ENCODE measurements at places on chromosomes 3 and 15. TPM values are rescaled to one million over a fixed set of nuclear protein-coding genes. Genes with fewer than 3 reads are reported as not detected.

GRCh38 chr3:58386626-58387365 lies 46.8 kb downstream of the PDHB start:
- no peak for DNase-seq

DNA sequence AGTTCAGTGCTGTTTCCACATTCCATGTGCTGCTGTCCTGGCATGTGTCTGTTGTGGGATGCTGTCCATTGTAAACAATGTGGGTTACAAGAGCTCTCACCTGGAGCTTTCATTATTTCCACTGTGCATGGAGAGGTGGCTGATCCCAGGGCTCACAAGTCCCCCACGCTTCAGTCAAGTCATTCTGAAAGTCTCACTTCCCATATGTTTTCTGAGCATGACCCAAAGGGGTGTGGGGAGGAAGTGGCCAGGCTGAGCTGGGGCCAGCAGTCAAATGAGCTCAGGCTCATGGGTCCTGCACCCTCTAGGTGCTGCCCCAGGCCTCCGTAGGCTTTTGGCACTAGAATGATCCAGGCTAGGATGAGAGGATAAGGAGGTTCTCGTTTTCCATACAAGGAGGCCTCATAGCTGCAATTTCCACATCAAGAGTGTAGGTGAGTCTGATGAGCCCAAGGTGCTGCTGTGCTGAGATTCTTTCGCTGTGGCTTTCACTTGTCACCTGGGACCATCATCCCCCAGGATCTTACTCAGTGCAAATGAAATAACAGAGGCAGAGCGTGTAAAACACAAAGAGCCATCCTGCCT lies 22.0 kb downstream of the STARD5 start:
- DNase-seq = no peak

DNA sequence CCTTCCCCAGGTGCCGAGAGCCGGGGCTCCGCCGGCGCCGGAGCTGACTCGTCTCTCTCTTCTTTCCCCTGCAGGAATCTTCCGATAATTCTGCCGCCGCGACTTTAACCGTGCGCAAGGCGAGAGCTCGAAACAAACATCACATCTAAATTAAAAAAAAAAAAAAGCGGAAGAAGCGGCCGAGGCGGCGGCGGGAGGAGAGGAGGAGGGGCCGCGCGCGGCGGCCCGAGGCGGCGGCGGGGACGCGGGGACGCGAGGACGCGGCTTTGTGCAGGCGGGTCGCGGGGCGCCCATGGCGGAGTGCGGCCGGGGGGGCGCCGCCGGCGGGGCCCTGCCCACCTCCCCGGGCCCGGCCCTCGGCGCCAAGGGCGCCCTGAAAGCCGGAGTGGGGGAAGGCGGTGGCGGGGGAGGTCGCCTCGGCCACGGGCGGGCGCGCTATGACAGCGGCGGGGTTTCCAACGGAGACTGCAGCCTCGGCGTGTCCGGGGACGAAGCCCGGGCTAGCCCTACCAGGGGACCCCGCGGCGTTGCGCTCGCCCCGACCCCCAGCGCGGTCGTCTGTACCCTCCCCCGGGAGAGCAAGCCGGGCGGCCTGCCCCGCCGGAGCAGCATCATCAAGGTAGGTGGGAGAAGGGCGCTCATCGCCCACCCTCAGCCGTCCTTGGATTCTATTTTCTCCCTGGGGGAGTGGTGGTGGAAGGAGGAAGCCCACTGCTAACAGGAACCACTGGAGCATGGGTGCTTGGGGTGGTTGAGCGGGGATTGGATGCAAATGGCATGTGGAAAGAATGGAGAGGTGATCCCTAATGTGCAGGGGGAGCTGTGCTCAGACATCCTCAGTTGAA lies at the start of gene PLCL2:
Gene PLCL2 (plus strand): TSS at position 208 of the 845 bp plus-strand sequence. CDS start 85 bp downstream, at position 293.
- peak; percentile 73 for DNase-seq

DNA sequence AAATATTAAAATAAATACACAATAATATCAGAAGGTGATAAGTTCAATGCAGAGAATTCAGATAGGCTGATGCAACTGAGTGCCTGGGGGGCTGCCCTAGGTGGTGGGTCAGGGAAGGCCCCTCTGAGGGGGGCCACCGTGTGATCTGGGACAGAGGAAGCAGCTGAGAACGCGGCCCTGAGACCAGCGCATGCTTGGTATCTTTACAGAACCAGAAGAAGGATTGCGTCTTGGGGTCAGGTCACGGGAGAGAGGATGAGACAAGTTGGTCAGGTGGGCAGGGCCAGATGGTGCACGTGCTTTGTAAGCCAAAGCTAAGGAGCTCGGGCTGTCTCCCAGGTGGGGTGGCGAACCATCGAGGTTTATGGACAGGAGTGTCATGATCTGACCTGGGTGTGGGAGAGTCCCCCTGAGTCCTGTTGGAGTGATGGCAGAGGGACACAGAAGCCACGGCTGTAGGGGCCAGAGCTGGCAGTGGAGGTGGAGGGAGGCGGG lies 121.2 kb downstream of the ETFA start:
- no peak for DNase-seq

Gene UBA5
- total RNA-seq = 52.1 TPM

Gene POTEB2
- not detected for total RNA-seq

Gene GNL3
- 233 TPM for total RNA-seq
